ENCODE measurements at places on chromosomes 13 and 19.

- H3K4me3 ChIP-seq, result no peak overlapping the region
- peak; percentile 79 for DNase-seq
- H3K4me1 ChIP-seq, result peaks cover 2% of the 10 kb centered on the region
- H3K36me3 ChIP-seq, result no peaks in the 10 kb centered on the region
Measured at GRCh38 chr13:74289861-74290773, 155.9 kb upstream of the KLF12 start.

GRCh38 chr13:44894001-44894770, 95.1 kb downstream of the NUFIP1 start:
- no peaks in the 10 kb centered on the region for H3K27me3 ChIP-seq
- H3K27ac ChIP-seq, result no peak overlapping the region
- no peak overlapping the region for H3K4me3 ChIP-seq

- no peak overlapping the region for H3K4me3 ChIP-seq
- H3K4me1 ChIP-seq, result no peaks in the 10 kb centered on the region
- DNase-seq, result no peak
- no peaks in the 10 kb centered on the region for H3K27me3 ChIP-seq
Measured at GRCh38 chr13:79393564-79394249, 12.3 kb downstream of the RBM26 start.

DNA sequence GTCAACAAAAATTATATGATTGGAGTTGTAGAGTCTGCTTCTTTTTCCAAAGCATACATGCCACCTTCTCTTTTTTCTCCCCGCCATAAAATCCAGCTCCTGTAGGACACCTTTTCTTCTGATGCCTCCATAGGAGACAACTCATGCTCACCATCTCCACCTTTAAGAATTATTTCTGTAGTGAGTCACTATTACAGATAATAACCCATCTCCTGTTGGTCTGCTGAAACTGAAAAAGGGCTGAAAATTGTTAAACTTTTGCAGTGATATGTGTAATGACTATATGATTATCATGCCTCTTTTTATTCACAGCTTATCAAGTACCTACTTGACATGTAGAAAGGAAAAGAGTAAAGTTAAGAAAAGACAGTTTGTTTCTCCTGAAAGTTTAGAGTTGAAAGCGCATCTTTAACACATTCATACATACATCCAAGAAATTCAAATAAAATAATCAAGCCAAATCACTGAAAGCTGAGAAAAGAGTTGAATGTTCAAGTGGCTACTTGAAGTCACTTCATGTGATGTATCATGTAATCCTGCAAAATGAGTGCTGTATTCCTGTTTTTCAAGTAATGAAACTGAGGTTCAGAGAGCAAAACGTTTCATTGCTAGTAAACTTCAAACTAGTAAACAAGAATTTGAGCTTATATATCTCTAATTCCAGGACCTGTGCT, 35.5 kb upstream of the LPAR6 start:
- H3K27me3 ChIP-seq, result no peaks in the 10 kb centered on the region
- no peak overlapping the region for H3K4me3 ChIP-seq
- peak overlapping the region; percentile 52 for H3K27ac ChIP-seq
- peaks cover 17% of the 10 kb centered on the region for H3K4me1 ChIP-seq
- DNase-seq, result no peak

- peaks cover 68% of the 10 kb centered on the region for H3K27me3 ChIP-seq
- no peak overlapping the region for H3K27ac ChIP-seq
- DNase-seq, result no peak
- H3K4me3 ChIP-seq, result no peak overlapping the region
- H3K36me3 ChIP-seq, result no peaks in the 10 kb centered on the region
Measured at GRCh38 chr13:112961457-112962369, 7.3 kb upstream of the MCF2L start.

- no peaks in the 10 kb centered on the region for H3K36me3 ChIP-seq
- no peak overlapping the region for H3K27ac ChIP-seq
- H3K4me1 ChIP-seq, result no peaks in the 10 kb centered on the region
- H3K4me3 ChIP-seq, result no peak overlapping the region
- no peak for DNase-seq
- no peaks in the 10 kb centered on the region for H3K27me3 ChIP-seq
Measured at GRCh38 chr13:84543962-84544361, 661.7 kb upstream of the SLITRK1 start.

DNA sequence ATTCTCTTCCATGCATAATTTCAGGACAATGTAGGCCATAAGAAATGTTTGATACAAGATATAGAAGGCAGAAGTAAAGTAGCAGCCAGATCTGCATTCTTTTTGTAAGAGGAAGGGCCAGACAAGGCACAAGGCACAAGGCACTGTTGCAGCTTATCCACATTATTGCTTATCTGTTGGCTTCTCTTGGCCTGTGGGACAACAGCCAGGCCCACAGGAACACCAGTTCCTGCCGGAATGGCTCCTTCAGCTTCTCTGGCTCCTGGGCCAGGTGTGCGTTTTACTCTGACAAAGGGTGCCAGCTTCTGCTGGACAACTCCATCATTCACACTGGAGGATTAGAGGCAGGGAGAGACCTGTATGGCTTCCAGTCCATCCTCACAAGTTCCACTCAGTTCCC, 29.2 kb downstream of the GPR180 start:
- peaks cover 6% of the 10 kb centered on the region for H3K36me3 ChIP-seq
- H3K4me3 ChIP-seq, result no peak overlapping the region

Data from IMR-90 (cell line).